ENCODE measurements at places on chromosomes 7 and 10. TPM values are rescaled to one million over a fixed set of nuclear protein-coding genes. Genes with fewer than 3 reads are reported as not detected.

GRCh38 chr10:14601872-14602725 is 172.6 kb downstream of the FAM107B start:
- no peak for DNase-seq

DNA sequence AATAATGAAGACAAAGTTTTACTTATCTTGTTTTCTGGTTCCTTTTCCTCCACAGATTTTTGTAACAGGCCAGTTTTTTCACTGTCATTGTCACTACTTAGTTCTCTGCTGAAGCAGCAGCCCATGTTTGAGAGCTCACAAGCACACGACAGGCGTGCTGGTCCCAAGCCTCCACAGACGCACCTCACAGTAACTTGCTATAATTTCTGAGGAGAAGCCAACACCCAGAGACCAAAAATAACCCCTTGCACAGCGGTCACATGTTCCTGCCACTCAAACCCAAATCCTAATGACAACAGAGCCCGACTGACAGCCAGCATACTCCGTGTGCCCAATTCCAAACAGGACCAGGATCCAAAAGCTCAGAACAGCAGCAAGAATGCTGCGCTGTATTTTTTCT is 58.5 kb downstream of the LARP4B start:
- DNase-seq = no peak

GRCh38 chr10:25068152-25069058 is 52.0 kb downstream of the THNSL1 start:
- no peak for DNase-seq

Gene ABHD11
- 95.7 TPM for total RNA-seq

Gene LIPM
- total RNA-seq = not detected

Gene CRPPA
- 5.9 TPM for total RNA-seq

Gene HOXA5
- total RNA-seq = 38.0 TPM

All from kidney (tissue), 22 donors.